NCI-H187 (cell line): ENCODE measurements at places on chromosomes 6 and 20.

DNA sequence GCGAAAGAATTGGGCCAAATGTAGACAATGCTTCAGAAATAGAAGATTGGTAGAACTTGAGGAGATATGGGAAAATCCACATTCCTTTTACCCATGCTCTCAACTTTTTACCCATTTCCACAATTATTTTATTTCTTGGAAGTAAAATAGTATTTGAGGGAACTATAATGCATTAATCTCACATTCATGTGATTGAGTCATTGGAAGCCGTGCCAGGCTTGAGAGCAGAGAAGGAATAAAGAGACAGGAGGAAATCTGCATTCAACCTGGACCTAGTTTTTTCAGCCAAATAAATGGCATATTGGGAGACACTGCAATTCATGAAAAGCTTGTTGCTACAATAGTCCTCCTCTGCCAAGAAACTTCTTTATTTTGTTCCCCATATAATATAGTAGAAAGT lies 2.8 kb upstream of the NUP153 start:
- no peak for DNase-seq

- DNase-seq = no peak
These were observed 26.6 kb downstream of the PREX1 start for GRCh38 chr20:48801197-48801596.

- DNase-seq = no peak
These were observed 11.8 kb downstream of the TLDC2 start for GRCh38 chr20:36887752-36888090.

- DNase-seq = no peak
These were observed 8.8 kb upstream of the CD83 start for GRCh38 chr6:14108571-14109410.

DNA sequence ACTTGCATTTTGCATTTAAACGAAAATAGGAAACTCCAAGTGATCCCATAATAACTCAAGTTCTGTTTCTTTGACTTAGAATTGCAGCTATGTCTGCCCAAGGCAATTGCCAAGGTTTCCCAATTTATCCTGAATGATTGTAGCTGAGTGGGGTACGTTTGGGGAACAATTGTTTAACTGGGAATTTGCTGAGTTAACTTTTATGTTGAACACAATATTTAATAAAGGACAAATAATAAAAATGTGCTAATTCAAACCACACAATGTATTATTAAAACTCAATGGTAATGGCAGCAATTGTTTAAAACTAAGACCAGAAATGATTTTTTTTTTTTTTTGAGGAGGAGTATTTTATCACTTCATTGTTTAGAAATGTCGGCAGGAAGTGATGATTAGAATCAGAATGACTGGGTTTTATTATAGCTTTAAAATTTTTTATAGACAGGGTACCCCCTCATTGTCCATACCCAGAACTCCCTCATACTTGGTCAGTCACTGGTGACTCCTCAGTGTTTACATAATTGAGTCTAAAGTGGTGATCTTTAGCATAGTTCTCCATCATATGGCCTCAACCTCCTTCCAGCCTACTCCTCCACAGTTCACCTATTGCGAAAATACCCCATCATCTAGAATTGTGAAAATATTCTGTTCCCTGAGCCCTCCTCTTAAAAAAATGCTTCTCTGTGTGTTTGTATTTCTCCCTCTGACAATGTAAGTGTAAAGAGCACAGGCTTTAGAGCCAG lies 389.2 kb upstream of the CITED2 start:
- DNase-seq = no peak

GRCh38 chr6:6700407-6701270 lies 112.1 kb downstream of the LY86 start:
- DNase-seq = no peak

- DNase-seq = no peak
These were observed 67.9 kb upstream of the MAP7 start for GRCh38 chr6:136618086-136618485.

GRCh38 chr20:313948-314347 lies 11.4 kb upstream of the SOX12 start:
- no peak for DNase-seq

DNA sequence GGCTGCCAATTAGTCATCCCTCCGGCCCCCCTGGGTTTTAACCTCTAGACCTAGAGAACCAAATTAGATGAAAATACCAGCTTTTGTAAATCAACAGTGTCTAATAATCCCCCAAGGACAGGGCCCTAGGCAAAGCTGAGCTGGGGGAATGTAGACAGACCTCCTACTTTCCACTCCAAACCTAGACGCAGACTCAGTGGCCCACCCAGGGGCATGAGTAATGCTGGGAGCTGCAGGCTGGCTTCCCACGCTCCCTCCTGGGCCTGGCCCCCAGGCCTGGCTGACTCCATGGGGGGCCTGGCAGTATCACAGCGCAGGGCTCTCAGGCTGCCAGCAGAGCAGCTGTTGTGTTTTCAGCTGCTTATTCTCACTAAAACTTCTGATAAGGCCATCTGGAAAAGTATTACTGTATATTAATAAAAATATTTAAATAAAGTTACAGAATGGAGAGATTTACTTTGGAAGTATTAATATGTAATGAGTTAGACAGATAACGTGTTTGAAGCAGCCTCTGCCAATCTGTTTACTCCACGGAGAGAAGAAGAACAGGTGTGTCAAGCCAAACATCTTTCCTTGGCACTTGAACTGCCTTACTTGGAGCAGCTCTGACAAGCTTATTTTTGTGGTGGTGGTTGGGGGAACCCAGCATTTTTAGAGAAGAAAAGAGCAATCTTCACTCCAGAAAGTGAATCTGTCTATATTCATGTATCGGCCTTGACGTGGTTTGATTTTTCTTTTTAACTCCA lies 144.0 kb upstream of the AGPAT4 start:
- no peak for DNase-seq

- DNase-seq = no peak
These were observed 79.2 kb upstream of the RIPOR2 start for GRCh38 chr6:25014791-25015560.

GRCh38 chr6:3345836-3346235 lies 87.1 kb downstream of the PSMG4 start:
- DNase-seq = no peak

GRCh38 chr6:106397431-106397830 lies 36.9 kb downstream of the CRYBG1 start:
- DNase-seq = no peak

DNA sequence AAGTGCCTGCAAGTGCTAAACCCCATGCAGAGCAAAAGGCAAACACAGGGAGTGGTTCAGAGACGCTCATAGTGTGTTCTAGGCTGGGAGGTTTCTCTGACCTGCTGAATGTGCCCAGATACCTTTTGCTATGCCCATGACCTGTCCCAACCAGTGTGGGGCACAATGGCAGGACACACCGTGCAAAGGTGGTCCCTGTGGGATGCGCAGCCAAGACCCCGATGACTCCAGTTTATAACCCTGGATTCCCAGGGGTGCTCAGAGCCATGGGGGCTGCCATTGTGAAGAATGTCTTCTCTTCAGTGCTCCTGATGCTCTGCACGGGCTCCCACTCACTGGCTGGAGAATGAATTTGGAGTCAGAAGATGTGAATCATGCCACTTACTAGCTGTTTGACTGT lies 2.2 kb upstream of the NINL start:
- DNase-seq = no peak

DNA sequence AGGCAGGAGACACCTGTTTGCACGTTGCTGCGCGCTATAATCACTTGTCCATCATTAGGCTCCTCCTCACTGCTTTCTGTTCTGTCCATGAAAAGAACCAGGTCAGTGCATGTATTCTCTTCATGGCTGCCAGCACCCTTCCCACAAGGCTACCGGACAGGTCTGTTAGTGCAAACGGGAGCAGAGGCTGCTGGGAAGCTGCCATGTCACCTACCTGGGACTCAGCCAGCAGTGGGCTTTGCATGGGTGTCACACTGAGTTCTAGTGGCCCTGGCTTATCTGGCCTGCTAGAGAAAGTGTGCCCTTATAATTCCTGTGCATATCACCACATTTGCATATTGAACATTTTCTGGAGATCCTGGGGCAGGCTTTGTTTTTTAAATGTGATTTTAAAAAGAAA lies 24.8 kb downstream of the LYRM2 start:
- no peak for DNase-seq
